Thoracic aorta (tissue), 2 donors: ENCODE measurements at places on chromosomes 4 and X.
A peak's percentile ranks its signal among the peaks of the same experiment; 100 is the strongest.

GRCh38 chrX:43585922-43586321 is 70.2 kb upstream of the MAOA start:
- H3K27me3 ChIP-seq, result no peaks in the 10 kb centered on the region
- no peak overlapping the region for H3K4me3 ChIP-seq
- H3K27ac ChIP-seq, result no peak overlapping the region
- DNase-seq, result no peak
- H3K36me3 ChIP-seq, result no peaks in the 10 kb centered on the region

DNA sequence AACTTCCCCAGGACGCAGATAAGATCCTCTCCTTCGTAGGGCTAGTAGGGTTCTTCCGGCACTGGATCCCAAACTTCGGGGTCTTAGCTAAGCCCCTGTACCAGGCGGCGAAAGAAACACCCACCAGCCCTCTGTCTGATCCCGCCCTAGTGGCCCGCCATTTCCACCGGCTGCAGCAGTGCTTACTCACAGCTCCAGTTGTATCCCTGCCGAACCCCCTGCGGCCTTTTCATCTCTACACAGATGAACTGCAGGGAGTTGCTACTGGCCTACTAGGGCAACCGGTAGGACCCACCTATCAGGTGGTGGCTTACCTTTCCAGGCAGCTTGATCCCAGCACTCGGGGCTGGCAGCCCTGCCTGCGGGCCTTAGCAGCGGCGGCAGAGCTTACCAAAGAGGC is 961.2 kb downstream of the RPA4 start:
- DNase-seq, result no peak
- H3K27me3 ChIP-seq, result no peaks in the 10 kb centered on the region
- H3K4me3 ChIP-seq, result no peak overlapping the region
- no peaks in the 10 kb centered on the region for H3K36me3 ChIP-seq

DNA sequence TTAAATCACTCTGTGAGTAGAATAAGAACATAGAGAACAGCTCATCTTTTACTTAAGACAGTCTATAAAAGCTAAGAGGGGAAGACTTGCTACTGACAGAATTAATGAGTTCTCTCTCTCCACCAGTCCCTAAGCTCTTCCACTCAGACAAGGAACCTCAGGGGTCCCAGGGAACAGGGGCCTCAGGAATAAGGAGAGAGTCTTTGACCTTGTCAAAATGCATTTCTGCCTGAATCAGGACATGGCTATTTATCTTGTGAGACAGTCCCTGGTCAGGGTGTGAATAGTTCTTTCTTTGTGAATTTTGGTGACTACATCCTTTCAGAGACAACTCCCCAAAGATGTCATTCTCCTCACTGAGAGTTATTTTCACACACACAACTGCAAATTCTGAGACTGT is 218.7 kb upstream of the HS3ST1 start:
- peaks cover 5% of the 10 kb centered on the region for H3K4me1 ChIP-seq
- DNase-seq, result no peak
- no peak overlapping the region for H3K4me3 ChIP-seq
- no peaks in the 10 kb centered on the region for H3K36me3 ChIP-seq
- no peaks in the 10 kb centered on the region for H3K27me3 ChIP-seq

DNA sequence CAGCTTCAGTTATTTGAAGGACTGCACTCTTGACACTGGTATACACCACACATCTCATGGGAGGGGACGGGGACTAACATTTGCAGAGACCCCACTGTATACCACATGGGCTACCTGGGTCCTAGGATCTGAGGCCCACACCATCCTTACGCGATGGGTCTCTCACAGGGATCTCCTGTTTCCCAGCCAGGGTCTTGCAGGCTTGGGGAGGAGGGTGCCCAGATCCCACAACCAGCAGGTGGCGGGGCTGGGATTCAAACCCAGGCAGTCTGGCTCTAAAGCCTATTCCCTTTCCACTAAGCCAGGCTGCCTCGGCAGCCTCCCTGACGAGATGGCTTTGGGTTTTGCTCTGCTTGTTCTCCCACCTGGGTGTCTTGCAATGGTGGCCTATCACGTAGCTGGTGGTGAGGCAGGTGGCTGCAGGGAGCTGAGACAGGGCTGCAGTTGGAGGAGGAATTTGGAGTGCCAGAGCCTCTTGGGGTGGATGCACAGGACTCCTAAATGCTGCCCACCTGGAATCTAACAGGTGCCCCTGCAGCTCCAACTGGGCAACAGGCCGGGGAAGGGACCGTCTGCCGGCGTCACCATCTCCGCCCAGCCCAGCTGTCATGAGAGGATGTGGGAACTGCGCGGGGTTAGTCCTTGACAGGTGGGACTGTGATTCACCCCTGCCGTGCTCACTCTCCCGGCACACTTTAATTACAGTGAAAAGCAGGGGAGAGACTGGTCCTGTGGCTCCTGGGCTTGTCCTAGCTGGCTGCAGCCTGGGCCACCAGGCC is 110.7 kb downstream of the PSAPL1 start:
- H3K27me3 ChIP-seq, result no peaks in the 10 kb centered on the region
- no peaks in the 10 kb centered on the region for H3K36me3 ChIP-seq
- DNase-seq, result no peak
- no peak overlapping the region for H3K27ac ChIP-seq
- H3K4me1 ChIP-seq, result no peaks in the 10 kb centered on the region
- no peak overlapping the region for H3K4me3 ChIP-seq

DNA sequence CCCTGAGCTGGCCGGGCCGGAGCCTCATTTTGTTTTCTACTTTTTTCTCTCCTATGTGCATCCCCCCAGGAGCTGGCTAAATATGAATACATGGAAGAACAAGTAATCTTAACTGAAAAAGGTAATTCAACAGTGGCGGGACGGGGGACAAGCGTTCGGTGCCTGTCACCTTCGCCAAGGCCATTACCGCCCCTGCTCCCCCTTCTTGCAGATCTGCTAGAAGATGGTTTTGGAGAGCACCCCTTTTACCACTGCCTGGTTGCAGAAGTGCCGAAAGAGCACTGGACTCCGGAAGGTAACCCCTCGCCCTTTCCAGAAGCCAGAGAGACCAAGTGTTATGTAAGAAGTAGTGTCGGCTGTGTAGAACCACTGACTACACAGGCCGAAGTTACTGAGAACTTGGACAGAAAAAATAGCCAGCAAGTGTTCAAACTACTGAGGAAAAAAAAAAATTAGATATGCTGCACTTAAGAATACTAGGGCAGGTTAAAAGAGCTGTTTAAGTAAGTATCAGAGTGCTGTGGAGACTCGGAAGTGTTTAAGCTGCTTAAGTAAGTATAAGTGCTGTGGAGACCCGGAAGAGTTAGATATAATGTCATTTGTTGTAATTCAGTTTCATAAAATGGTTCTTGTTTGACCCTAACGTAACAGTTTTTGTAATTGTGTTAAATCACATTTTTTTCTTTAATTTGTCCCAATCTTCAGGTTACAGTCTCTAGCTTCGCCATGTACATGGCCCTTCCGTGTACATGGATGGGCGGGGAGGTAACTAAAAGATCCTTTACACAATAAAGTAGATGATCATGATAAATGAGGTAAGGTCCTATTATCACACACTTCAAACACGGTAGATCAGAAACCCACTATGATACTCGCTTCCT is 856 bp downstream of the SAT1 start:
- H3K4me3 ChIP-seq, result peak overlapping the region; percentile 85
- H3K4me1 ChIP-seq, result no peaks in the 10 kb centered on the region

- DNase-seq, result no peak
- no peaks in the 10 kb centered on the region for H3K27me3 ChIP-seq
- no peak overlapping the region for H3K4me3 ChIP-seq
- no peak overlapping the region for H3K27ac ChIP-seq
- no peaks in the 10 kb centered on the region for H3K36me3 ChIP-seq
Observed at GRCh38 chr4:75686346-75686745, 13.1 kb upstream of the G3BP2 start.

- no peak for DNase-seq
- no peak overlapping the region for H3K4me3 ChIP-seq
- H3K36me3 ChIP-seq, result no peaks in the 10 kb centered on the region
Observed at GRCh38 chr4:75289914-75290582, 224.2 kb downstream of the RCHY1 start.

GRCh38 chr4:185115827-185116232 is 27.2 kb upstream of the SLC25A4 start:
- DNase-seq, result no peak
- peak overlapping the region; percentile 45 for H3K27ac ChIP-seq
- peaks cover 35% of the 10 kb centered on the region for H3K4me1 ChIP-seq
- no peak overlapping the region for H3K4me3 ChIP-seq
- no peaks in the 10 kb centered on the region for H3K27me3 ChIP-seq
- H3K36me3 ChIP-seq, result no peaks in the 10 kb centered on the region

DNA sequence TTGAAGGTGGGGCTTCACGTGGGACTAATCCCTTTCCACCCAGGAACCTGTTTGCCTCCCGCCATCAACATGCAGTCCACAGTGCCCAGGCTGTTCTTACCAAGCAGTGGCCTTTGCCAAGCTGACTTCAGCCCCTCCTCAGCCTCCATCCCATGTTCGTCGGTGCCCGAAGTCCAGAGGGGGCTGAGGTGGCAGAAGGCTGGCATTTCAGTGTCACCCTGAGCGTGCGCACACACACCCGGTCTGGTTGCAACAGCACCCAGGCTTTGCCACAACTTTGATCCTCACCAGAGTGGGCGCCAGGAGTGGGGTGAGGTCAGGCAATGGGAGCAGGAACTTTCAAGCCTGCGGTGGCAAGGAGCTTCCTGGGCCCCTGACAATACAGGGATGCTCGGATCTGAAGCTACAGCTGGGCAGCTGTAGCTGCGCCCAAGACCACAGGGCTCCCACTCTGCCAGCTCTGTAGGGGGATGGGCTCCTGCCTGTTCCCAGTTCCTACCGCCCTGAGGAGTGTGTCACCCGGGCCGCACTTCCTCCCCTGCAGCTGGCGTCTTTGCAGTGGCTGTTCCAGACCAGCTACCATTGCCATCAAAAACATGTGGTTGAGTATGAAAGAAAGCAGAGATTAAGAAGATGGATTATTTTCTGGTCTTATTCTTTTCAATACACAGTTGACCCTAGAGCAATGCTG is 428.0 kb downstream of the EPHA5 start:
- no peaks in the 10 kb centered on the region for H3K36me3 ChIP-seq
- H3K27ac ChIP-seq, result no peak overlapping the region
- no peaks in the 10 kb centered on the region for H3K27me3 ChIP-seq
- H3K4me1 ChIP-seq, result peaks cover 3% of the 10 kb centered on the region

- no peaks in the 10 kb centered on the region for H3K4me1 ChIP-seq
- no peaks in the 10 kb centered on the region for H3K36me3 ChIP-seq
- no peak overlapping the region for H3K27ac ChIP-seq
- peak overlapping the region; percentile 35 for H3K4me3 ChIP-seq
- no peaks in the 10 kb centered on the region for H3K27me3 ChIP-seq
Observed at GRCh38 chrX:153924149-153924861, 1.8 kb downstream of the ARHGAP4 start.

GRCh38 chr4:172147687-172148086 is 334.5 kb downstream of the GALNTL6 start:
- H3K36me3 ChIP-seq, result no peaks in the 10 kb centered on the region
- no peak for DNase-seq
- H3K27ac ChIP-seq, result no peak overlapping the region
- H3K27me3 ChIP-seq, result no peaks in the 10 kb centered on the region

DNA sequence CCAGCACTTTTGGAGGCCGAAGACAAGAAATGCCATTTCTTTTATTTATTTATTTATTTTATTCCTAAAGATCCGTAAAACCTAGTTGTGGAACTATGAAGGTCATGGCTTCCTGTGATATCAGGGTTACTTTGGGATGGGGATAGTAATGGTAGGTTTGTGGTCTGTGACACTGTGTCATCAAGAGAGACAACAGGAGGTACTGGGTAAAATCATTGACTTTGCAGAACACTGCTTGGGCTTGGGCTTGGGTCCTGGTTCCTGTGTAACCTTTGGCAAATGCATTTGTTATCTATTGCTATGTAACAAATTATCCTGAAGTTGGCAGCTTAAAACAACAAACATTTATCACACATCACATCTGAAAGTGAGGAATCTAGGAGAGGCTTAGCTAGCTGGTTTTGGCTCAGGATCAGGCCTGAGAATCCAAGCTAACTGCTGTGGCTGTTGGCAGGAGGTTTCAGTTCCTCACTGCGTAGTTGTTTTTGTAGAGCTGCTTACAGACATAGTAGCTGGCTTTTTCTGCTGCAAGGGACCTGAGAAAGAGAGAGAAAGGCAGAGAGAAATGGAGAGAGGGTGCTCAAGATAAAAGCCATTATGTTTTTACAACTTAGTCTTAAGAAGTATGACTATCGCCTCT is 576.4 kb upstream of the SLIT2 start:
- H3K4me1 ChIP-seq, result no peaks in the 10 kb centered on the region
- no peaks in the 10 kb centered on the region for H3K36me3 ChIP-seq
- H3K4me3 ChIP-seq, result no peak overlapping the region
- H3K27ac ChIP-seq, result no peak overlapping the region
- DNase-seq, result no peak

DNA sequence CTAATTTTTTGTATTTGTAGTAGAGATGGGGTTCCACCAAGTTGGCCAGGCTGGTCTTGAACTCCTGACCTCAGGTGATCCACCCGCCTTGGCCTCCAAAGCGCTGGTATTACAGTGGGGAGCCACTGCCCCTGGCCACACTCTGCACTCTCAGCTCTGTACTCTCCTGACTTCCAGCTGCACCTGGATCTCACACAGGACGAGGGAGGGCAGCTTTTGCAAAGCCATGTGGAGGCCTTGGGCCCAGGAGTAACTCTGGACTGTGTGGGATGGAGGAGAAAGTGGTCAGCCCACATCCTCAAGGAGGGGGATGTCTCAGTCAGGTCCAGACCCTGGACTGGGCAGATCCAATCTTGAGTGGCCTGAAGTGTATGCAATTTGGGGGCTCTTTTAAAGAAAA is 23.0 kb downstream of the NAT8L start:
- H3K4me3 ChIP-seq, result no peak overlapping the region
- H3K27ac ChIP-seq, result no peak overlapping the region
- no peak for DNase-seq

- H3K27ac ChIP-seq, result no peak overlapping the region
- no peaks in the 10 kb centered on the region for H3K4me1 ChIP-seq
- no peak for DNase-seq
- H3K4me3 ChIP-seq, result no peak overlapping the region
- no peaks in the 10 kb centered on the region for H3K27me3 ChIP-seq
- H3K36me3 ChIP-seq, result no peaks in the 10 kb centered on the region
Observed at GRCh38 chr4:24668956-24669355, 84.6 kb upstream of the DHX15 start.

DNA sequence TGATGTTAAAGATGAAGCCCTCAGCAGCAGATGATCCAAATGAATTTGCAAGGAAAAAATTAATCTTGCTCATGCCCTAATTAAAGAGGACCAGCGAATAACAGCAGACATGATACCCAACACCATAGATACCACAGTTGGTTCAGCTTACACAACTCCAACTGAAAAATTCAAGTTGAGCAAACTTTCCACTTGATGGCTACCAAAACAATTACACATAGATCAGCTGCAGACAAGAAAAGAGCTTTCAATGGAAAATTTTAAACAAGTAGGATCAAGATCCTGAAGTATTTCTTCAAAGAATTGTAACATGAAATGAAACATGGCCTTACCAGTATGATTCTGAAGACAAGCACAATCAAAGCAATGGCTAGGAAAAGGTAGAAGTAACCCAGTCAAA is 90.0 kb downstream of the KLHL13 start:
- no peak overlapping the region for H3K27ac ChIP-seq
- H3K27me3 ChIP-seq, result no peaks in the 10 kb centered on the region

GRCh38 chrX:152819732-152820131 is 10.8 kb downstream of the CETN2 start:
- H3K4me1 ChIP-seq, result no peaks in the 10 kb centered on the region
- no peaks in the 10 kb centered on the region for H3K27me3 ChIP-seq
- H3K4me3 ChIP-seq, result no peak overlapping the region
- no peaks in the 10 kb centered on the region for H3K36me3 ChIP-seq
- DNase-seq, result no peak
- no peak overlapping the region for H3K27ac ChIP-seq

GRCh38 chr4:17204908-17205307 is 306.5 kb upstream of the LDB2 start:
- H3K4me3 ChIP-seq, result no peak overlapping the region
- DNase-seq, result no peak
- H3K4me1 ChIP-seq, result peaks cover 26% of the 10 kb centered on the region
- H3K36me3 ChIP-seq, result no peaks in the 10 kb centered on the region
